ENCODE measurements at places on chromosomes 3 and 15. TPM values are rescaled to one million over a fixed set of nuclear protein-coding genes. Genes with fewer than 3 reads are reported as not detected.

- no peak for DNase-seq
Observed at GRCh38 chr3:183782576-183783276, 42.7 kb downstream of the MAP6D1 start.

GRCh38 chr3:40120806-40121205, 188.7 kb upstream of the EIF1B start:
- DNase-seq: no peak

DNA sequence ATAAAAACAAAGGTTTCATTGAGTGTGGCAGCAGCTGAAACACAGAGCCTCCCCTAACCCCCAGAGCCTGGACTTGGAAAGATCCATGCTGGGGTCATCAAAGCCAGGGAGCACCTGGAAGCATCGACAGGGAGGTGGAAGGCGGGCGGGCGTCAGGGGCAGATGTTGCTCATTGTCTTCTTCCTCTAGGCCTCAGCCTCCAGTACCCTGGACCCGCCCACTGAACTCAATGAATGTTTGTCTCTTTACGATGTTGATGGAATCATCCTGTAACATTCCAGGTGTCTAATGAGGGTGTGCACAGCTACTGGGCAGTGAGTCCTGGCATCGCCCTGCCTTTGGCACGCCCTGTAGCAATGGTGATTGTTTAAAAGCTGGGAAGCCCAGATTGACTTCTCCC, 9.8 kb downstream of the GP5 start:
- no peak for DNase-seq

DNA sequence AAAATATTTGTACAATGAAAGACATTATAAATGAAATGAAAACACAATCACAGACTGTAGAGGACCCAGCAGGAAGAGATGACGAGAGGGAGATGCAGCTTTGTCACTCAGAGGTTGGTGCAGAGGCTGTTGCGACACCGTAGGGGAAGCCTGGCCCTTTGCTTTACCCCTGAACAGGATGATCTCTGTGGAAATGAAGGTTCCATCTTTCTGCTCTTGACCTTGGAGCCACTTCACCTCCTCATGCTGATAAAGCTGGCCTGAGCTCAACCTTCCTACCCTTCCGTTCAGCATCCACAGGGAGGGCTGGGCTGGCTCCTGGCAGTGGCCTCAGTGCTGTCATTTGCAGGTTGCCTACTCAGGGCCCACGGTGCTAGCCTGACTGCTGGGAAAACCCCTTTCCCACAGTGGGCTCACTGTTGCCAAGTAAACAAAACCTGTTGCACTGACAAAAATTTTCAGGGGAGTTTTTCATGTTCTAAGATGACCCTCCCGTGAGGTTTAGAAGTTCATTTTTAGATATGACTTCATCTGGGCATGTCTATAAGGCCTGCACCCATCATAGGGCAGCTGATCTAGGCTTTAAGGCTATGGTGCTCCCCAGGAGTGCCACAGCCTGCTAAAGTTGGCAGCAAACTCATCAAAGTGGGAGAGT, 3.0 kb upstream of the CD80 start:
- DNase-seq: no peak

DNA sequence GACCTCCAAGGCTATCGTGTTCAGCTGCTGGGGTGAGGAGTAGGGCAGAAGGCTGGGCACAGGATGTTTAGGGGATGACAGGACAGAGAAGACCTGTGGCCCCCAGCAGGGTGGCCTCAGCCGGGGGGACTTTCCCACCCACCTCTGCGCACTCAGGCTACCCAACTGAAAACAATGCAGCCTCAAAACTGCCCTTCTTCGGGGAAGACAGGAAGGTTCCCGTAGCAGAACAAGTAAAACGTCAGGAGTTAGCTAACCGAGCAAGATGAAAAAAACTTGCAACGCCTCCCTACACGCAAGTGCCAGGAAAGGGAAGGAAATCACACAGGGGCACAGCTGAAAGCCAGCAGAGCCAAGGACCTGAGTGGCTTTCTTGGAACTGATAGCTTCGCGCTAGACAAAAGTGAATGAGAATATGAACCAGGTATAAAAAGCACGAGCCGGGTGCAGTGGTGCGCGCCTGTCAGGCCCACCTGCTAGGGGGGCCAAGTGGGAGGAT, 38.4 kb upstream of the FURIN start:
- DNase-seq: no peak

DNA sequence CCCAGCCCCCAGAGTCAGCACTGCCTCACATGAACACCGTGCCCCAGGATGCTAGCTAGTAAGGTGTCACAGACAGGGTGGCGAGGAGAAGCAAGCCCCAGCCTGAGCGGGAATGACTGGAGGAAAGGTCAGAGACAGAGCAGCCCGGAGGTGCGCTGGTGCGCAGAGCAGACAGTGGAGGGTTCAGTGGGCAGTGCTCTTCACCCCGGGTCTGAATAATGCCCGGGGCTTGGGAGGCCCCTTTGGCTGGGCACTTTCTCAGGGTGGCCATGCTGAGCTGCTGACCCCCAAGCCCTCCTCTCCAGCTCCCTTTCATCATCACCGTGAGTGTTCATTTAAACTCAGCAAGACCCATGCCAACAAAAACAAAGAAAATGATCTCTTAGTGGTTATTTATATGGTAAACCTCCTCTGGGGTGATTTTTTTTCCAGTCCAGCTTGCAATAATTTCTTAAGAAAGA, 110.8 kb downstream of the VGLL4 start:
- DNase-seq: no peak

DNA sequence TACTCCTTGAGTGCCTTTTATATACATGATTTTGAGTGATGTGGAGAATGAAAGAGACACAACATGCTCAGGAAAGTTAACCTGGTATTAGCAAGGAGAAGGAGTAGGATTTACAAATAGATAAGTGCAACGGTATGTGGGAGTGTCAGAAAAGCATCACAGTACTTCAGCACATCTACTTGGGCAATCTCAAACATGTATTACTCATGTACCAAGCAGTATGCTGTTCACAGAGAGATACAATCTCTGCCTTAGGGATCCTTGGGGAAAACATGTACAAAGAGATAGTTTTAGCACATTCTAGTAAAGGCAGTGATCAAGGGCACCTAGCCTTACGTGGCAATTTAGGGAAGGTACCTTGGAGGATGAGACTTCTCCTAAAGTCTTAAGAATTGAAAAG, 146.5 kb downstream of the FILIP1L start:
- DNase-seq: no peak

DNA sequence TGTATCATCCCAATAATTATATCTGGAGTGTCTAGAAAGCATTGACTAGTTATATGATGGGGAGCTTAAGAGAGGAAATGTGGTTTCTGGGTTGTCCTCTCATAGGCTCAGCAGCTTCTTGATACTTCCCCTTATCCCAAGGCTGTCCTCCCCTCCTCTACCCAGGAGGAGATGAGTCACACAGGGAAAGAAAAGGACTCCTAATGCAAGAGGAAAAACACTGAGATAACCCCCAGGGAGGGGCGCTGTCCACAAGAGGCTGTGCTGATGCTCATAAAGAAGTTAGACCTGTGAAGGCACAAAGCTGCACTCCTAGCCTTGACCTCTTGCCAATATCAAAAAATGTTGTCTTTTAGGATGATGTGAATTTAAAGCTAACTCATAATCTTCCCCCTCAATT, 28.8 kb upstream of the GYG1 start:
- no peak for DNase-seq

DNA sequence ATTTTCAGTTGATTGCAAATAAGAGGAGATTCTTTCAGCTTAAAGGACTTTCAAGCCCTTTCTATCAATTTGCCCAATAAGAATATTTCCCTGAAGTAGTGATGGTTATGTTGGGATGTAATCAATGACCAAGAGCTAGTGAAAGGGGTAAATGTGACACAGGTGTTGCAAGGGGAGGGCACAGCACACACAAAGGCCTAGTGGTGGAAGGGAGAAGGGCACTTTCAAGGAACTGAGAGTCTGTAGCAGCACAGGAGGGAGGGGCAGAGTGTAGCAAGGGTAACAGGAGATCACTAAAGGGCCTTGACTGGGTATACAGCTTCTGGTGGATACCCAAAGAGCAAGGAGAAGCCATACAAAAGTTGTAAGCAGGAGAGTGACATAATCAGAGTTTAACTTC, 217.8 kb upstream of the ARHGEF26 start:
- no peak for DNase-seq

- DNase-seq: no peak
Observed at GRCh38 chr3:141164852-141165251, 66.8 kb upstream of the PXYLP1 start.

PRR20G gene
- total RNA-seq: not detected

ACKR4 gene
- 1.4 TPM for total RNA-seq

HGD gene
- total RNA-seq: not detected

PDIA5 gene
- total RNA-seq: 12.0 TPM

Data from omental fat pad (tissue), 4 donors.